ENCODE measurements at places on chromosomes 1 and 21.

- DNase-seq: peak; percentile 82
Observed at GRCh38 chr1:11790880-11791715, 14.7 kb downstream of the MTHFR start.

- peak; percentile 99 for DNase-seq
Observed at GRCh38 chr1:225655509-225656258, 2.8 kb upstream of the ENAH start.

DNA sequence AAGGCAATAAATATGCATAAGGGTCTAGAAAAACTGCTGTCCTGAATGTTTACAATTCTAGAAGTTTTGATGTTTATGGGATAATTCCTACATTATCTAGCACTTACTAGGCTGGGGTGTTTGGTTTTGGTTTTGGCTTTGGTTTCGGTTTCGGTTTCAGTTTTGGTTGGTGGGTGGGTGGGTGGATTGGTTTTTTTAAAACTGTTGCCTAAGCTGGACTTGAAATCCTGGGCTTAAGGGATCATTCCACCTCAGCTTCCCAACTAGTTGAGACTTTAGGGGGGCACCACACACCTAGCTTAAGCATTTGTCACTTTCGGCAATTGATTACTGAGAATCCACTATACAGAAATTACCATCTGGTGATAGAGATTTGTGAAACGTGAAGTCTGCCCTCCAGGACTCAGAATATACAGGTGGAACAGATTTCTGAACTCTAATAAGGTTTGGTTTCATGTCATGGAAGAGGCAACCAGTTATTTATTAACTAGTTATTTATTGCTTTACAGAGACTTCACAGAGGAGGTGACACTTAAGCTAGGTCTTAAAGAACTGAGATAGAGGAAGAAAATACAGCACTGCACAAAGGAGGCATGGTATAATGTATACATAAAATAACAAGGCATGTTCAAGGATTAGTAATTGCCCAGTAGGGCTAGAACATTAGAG lies 69.6 kb downstream of the PIK3R3 start:
- DNase-seq: no peak

DNA sequence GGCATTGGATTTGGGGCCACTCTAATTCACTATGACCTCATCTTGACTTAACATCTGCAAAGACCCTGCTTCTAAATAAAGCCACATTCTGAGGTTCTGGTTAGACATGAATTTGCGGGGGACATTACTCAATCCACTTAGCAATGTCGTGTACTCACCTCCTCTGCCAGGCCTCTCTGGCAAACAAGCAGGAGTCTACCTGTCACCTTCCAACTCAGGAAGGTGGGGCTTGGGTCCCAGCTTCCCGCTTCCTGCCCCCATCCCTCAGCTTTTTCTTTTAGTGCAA lies 177.8 kb downstream of the PSMG1 start:
- no peak for DNase-seq

GRCh38 chr1:41950820-41951219 lies 32.1 kb upstream of the HIVEP3 start:
- no peak for DNase-seq

- peak; percentile 86 for DNase-seq
Observed at GRCh38 chr1:207828485-207829158, 76.8 kb downstream of the CD46 start.

- DNase-seq: peak; percentile 3
Observed at GRCh38 chr1:227654858-227655752, 80.0 kb downstream of the JMJD4 start.

GRCh38 chr1:167927046-167927754 lies 9.3 kb upstream of the DCAF6 start:
- DNase-seq: no peak

All from amniotic epithelial cell (primary cell).